Pons (tissue), 1 donor: ENCODE measurements at places on chromosomes 5 and 9.

DNA sequence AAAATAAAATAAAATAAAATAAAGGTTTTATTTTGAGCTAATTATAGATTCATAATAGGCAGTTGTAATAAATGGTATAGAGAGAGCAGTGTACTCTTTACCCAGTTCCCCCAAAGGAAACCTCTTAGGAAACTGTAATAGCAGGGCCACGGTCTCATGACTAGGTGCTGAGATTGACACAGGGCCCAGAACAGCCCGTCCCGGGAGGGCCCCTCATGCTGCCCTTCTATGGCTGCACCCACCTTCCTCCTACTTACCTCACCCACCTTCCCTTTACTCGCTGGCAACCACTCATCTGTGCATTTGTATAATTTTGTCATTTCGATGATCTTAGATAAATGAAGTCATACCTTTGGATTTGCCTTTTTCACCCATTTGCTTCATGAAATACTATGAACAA lies 16.1 kb downstream of the CACNA1B start:
- DNase-seq = no peak

GRCh38 chr9:127142291-127142690 lies 19.9 kb upstream of the ANGPTL2 start:
- no peak for DNase-seq

DNA sequence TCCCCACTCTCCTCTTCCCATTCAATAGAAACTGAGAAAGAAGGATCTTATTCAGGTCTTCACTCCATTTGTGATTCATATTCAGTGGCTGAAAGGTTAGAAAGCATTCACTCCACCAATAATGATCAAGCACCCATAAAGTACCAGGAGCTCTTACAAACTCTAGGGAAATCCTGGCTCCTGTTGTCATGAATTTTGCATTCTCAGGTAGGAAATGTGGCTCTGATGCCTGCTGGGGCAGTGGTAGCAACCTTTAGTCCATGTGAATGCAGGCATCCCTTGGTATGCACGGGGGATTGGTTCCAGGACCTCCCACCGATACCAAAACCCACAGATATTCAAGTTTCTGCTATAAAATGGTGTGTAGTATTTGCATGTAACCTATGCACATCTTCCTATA lies 3.6 kb upstream of the RORB start:
- DNase-seq = no peak

- DNase-seq = peak; percentile 39
Observed at GRCh38 chr9:27539479-27540441, 10.1 kb upstream of the MOB3B start.

DNA sequence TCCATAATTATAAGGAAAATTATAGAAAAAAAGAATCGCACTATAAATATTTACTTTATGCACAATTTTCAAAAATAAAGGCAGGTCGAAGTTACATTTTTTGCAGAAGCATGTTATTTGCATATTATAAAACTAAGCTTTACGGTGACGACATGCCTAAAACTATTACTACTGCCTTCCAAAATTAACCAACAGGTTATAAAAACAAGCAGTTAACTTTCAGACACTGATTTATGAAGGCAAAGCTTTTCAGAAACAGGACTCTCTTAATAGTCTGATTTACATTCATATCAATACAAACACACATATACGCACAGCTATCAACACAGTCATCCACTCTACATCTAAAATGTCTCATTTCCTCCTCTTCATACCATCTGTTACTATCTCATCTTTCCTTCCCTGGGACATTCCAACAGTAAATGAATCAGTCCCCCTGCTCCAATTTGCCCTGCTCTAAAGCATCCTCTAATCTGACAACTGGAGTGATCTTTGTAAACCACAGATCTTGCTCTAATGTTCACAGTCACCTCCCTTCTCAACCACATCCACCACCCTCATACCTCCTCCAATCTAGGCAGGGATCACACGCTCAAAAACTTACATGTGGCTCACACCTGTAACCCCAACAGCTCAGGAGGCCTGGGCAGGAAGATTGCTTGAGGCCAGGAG lies 21.6 kb downstream of the FBXW11 start:
- DNase-seq = no peak

- DNase-seq = no peak
Observed at GRCh38 chr9:11097020-11097419, 484.2 kb upstream of the PTPRD start.

- no peak for DNase-seq
Observed at GRCh38 chr9:8599937-8600336, 800.4 kb upstream of the DMAC1 start.

- no peak for DNase-seq
Observed at GRCh38 chr9:131657456-131657855, 82.4 kb downstream of the RAPGEF1 start.

GRCh38 chr9:91193658-91194391 lies 167.9 kb downstream of the AUH start:
- DNase-seq = peak; percentile 49

DNA sequence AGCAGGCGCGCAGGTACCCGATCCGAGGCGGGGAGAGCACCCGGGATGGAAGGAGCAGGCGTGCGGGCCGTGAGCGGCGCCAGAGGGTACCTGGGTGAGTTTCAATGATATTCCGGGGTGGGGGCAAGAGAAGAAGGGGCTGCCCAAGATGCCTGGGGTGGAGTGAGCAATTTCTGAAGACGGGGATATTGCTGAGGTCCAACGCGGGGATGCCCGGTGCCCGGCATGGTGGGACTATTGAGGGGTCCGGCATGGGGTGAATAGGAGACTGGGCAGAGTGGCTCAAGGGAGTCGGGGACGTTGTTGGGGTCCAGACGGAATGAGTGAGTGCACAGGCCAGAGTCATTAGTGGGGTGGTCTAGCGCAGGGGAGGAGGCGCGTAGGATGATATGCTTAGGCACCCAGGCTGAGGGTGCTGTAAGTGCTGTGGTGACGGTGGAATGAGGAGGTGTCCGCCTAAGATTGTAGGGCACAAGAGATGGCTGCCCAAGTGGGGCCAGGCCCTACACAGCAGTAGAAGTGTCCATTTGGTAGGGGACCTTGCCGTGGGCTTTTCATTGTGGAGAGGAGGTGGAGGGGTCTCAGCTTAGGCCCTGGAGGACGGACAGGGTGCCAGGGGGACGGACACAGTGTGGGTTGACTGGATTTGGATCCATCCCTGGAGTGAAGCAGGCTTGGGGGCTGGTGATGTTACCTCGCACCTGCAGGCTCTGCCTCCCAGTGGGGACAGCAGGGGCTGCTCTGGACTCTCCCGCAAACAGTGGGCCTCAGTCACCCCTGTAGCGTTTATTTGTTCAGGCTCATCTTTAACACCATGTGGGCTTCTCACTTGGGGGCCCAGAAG lies 719 bp downstream of the MIGA2 start:
- no peak for DNase-seq

- no peak for DNase-seq
Observed at GRCh38 chr5:143588933-143589662, 185.6 kb upstream of the NR3C1 start.
